Activated CD4-positive, alpha-beta T cell treated with anti-CD3 and anti-CD28 coated beads, Interleukin-10, Interleukin-2, amounts not matched to agents 100 ng/mL and 50 ng/mL, durations not matched to agents 16 hours and 8 hours (primary cell): ENCODE measurements at places on chromosomes 16 and 17.

DNA sequence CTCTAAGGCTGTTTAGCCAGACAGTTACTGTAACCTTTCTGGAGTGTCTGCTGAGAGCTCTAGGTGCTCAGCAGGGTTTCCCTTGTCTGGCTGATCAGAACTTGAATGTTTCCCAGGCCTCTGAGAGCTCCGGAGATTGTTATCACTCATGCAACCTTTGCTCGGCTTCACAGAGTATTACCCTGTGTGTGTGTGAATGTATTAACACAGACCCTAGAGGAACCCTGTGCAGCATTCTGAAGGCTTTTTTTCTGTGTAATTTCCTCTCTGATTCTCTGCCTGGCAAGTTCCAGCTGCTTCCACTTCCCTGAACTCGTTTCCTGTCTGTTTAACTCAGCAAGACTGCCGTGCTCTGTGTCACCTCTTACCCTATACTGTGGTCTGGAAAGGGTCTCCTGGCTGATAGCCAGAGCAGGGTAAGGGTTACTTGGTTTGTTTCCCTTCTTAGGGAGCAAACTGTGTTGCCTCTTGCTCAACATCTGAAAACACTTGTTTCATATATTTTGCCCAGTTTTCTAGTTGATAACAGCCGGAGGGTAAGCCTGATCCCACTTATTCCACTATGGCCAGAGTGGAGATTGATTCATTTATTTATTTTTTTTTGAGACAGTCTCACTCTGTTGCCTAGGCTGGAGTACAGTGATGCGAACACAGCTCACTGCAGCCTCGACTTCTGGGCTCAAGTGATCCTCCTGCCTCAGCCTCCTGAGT lies 21.7 kb downstream of the PRMT7 start:
- DNase-seq, result peak; percentile 11

DNA sequence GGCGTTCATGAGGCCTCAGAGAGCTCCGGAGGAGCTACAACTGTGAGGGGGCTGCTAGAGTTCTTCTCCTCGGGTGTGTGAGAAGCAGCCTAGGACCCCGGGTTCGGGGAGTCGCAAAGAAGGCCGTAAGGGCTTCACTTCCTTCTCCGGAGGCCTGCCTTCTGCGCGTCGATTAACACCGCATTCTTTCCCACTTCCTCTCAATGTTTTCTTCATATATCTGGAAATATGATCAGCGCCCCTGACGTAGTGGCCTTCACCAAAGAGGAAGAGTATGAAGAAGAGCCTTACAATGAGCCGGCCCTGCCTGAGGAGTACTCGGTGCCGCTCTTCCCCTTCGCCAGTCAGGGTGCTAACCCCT lies 449 bp downstream of the SMCR8 start:
- DNase-seq, result peak; percentile 45

DNA sequence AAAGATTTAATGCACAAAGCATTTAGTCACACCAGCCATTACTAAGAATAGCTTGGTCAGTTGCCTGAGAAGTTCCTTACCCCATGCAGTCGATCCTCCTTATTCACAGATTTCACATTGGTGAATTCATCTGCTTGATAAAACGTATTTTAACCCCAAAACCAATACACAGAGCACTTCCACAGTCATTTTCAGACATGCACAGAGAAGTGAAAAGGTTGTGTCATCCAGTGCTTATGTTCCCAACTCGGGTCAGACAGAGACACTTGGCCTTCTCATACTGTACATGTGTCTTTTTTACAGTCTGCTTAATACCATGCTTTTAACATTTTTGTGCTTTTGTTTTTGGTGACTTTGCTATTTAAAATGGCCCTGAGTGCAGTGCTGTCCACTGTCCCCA lies 219.7 kb downstream of the SPECC1 start:
- peak; percentile 48 for DNase-seq

DNA sequence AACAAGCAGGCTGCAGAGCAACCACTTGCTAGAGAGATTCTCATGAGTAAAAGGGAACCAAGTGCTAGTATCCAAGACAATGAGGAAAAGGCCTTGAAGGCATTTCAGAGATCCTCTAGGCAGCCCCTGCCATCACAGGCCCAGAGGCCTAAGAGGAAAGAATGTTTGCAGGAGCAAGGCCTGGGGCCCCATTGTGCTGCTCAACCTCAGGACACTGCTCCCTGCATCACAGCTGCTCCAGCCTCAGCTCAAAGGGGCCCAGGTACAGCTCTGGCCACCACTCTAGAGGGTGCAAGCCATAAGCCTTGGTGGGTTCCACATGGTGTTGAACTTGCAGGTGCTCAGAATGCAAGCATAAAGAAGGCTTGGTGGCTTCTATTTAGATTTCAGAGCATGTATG lies 243.0 kb upstream of the RPL38 start:
- DNase-seq, result no peak

DNA sequence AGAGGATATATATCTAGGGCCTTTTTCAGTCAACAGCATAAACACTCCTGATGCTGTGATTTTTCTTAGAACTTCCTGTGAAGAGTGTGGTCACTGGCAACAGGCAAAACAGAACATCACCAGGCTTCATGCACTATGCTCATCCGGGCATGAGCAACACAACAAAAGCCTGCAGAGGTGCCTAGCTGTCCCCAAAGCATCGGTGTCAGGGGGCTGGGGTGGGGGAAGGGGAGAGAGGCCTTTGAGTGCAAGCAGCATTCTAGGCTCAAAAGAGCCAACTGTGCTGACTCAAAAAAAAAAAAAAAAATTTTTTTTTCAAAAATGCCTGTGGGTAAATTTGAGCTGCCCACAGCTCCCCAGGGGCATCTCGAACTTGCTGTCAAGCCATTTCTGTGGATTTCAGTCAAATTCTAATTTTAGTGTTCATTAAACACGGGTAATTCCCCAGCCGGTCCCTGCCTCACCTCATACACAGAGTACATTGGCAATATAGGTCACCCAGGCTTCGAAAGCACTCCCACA lies 194.6 kb upstream of the DYNLRB2 start:
- DNase-seq, result no peak

- DNase-seq, result no peak
Observed at GRCh38 chr17:431494-431893, 78.9 kb upstream of the RPH3AL start.

- no peak for DNase-seq
Observed at GRCh38 chr17:41893384-41893783, 25.4 kb downstream of the ACLY start.

DNA sequence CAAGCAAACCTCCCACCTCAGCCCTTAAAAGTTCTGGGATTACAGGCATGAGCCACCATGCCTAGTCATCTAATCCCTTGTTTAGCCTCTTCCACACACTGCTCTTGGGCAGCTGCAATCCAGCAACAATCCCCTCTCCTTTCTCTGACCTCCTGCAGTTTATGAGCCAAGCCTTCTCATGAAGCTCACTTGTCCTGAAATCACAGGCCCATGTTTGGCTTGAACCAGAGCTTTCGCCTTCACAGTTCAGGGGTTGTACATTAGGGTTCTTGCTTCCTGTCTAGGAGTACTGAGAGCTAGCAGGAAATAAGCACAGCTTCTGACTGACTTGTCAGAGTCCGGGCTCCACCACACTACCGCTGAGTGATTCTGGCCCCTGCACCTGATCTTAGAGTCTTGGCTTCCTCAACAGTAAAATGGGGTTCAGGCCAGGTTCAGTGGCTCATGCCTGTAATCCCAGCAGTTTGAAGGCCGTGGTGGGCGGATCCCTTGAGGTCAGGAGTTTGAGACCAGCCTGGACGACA lies 16.3 kb downstream of the ERAL1 start:
- DNase-seq, result peak; percentile 82

DNA sequence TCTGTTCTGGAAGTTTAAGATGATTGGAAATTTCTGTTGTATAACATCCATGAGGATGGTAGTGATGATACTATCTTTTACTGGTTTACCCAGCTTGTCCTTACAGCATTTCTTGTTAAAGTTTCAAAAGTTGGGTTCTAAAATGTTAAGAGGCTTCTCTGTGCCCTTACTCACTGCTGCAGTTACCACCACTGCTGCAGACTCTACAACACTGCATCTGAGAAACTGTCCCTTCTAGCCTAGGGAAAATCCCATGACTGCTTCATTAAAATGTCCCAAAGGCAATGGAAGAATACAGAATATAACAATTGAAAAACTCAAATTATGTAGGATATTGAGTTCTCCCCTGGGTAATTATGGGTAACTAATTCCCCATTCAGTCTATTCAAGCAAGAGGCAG lies 3.8 kb upstream of the NSRP1 start:
- DNase-seq, result no peak

DNA sequence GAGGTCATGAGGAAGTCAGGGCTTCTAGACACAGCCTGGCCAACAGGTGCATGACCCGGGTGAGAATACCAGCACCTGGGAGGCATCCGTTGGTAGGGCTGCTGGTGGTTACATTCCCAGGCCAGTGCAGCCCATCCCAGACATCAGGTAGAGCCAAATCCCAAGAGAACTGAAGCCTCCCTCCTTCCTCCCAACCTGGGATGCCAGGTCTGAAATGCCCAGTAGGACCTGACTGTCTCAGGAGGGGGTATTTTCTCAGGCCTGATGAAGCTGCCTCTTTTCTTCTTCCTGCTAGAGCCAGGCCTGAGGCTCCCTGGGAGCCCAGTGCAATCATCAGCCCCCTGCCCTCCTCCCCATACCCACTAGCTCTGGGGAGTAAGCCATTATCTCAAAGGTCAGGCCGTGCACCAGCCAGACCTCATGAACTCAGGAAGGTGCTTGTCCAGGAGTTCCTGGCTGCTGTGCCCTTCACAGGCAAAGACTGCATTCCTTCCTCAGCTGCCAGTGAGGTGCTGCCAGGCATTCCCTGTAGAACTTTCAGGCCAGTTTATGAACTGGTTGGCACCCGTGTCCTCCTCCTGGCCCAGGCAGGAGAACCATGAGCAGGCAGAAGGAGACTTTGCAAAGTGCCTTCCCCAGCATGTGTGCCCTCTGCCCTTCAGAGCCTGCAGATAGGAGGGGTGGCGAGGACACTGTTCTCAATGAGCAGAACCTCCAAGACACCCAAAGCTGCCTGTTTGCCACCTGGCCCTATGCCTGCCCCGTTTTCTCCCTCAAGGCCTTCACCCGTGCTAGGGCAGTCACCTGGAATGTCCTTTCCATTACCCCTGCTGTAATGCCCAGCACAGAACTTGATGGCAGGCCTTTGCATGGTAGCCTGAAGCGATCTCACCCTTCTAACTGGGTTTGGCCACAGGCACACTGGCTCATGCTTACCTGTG lies 7.6 kb downstream of the TBX2 start:
- no peak for DNase-seq
